ENCODE measurements at places on chromosomes 1 and 21.

DNA sequence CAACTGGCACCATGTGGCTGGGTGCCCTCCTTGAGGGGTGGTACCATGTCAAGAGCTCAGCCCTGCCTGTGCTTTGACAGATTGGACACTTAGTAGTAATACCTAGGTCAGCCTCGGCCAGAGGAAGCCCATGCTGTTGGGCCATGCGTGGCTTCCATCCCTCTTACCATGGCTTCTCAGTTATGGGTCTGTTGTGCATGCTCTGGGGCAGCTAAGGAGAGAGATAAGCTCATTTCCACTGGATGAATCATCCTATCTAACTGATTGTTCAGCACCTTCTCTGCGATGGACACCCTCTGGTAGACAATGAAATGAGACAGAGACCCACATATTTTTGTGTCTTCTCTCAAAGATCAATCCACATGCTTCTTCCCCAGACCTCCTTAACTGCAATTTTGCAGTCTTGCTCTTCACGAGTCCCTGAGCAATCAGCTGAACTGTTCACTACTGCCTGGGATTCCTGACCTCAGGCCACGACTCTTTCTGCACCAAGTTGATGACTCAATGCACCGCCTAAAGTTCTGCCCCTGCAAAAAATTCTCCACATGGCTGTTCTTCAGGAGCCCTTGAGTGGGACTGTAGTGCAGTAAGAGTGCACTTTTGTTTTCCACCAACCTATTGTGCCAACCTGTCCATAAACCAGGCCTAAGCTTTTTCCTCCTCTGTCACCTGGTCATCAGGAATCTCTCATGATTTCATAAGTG, 6.9 kb upstream of the TRIM62 start:
- no peak for DNase-seq

DNA sequence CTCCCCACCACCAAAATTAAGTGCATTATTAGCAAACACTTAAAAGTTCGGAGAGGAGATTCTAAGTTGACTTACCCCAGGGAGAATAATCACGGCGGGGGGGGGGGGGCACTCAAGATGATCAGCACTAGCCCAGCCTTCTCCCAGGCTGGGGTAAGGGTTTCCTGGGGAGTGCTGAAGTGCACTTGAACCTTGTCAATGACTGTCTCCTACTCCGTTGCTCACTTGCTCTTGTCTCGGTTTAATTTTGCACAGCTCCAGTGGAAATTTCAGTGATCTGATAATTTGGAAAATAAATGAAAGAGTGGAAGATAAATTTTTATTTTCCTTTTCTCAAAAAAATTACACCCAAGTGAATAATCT, 59.2 kb downstream of the PBX1 start:
- no peak for DNase-seq

DNA sequence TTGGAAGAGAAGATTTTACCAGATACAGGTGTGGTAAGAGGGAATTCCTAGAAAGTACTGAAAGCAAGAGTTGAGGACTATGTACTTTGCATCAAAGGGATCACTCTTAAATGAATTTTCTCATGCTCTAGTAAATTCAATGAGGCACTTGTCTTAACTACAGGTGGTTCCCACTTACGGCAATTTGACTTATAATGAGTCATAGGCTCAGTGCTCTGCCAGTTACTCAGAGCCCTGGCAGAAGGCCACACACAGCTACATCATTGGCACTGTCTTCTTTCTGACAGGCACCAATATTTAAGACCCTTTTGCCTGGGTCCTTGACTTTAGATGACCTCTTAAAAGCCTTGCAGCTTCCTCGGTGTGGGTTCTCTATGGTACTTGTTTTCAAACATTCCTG, 15.9 kb upstream of the ADAMTS5 start:
- no peak for DNase-seq

- DNase-seq, result no peak
Observed at GRCh38 chr1:200831091-200831490, 41.7 kb upstream of the GPR25 start.

- DNase-seq, result no peak
Observed at GRCh38 chr1:208264469-208265121, 20.4 kb upstream of the PLXNA2 start.

- DNase-seq, result no peak
Observed at GRCh38 chr1:227449051-227449450, 114.3 kb upstream of the ZNF678 start.

DNA sequence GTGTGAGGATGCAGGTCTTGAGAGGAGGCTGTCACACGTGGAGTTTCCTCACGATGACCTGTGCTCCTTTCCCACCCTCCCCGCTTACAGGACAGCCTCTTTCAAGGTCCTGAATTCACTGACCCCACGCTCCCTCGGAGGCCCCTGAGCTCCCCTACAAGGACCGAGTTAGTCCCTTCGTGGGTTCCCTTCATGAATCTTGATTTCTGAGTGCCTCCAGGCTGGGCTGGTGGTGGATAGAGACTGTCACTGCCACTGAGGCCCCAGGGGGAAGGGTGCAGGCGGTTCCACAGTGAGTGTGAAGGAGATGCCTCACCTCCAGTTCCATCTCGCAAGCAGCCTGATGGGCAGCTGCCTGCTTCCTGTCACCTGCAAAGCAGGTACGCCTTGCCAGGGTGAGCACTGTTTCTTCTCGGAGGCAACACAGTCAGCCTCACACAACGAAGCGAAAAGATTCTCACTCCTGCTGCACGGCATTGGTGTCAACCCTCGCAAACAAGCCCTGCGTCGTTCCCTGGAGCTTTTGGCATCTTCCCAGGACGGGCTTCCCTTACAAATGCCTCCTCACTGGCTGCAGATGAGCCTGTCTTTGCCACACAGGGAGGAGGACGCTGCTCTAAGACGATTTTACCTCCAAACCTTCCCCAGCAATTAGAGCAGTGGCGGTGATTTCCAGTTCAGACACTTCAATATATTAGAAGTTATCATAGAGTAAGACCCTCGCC, 26.7 kb upstream of the PCP4 start:
- DNase-seq, result no peak

- DNase-seq, result no peak
Observed at GRCh38 chr1:36894824-36895223, 139.5 kb downstream of the GRIK3 start.

DNA sequence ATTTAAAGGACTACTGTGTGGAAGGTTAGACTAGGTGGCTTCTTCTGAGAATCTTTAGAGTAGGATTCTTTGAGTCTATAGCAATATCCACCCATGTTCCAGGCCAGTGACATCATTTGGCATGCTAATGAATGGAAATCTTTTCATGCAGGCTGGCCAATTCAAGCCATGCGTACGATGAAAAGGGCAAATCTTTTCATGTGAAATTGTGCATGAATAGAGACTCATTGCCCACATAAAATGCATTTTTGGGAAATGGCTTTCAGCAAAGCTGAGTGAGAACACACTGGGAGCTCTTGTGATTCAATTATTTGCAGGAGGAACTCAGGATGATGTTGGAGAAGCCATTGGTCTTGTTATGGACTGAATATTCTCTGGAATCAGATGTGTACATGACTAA, 324.9 kb upstream of the DAB1 start:
- DNase-seq, result no peak

DNA sequence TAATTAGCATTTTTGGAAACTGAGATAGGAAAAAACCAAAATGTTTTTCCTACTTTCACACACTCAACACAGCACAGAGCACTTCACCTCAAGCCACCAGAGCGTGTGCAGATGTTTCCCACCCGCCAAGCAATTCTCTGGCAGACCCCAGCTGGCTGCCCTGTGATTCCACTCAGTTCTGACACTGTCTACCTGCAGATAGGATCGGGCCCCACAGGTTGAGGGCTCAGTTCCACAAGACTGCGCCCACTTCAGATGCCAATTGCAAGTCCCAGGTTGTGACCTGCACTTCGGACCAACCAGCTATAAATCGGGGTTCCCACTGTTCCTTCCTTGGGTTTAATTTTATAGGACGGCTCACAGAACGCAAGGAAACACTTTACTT, 9.9 kb downstream of the KIAA1614 start:
- DNase-seq, result no peak

GRCh38 chr1:167957710-167958109, 20.8 kb upstream of the MPC2 start:
- DNase-seq, result no peak

DNA sequence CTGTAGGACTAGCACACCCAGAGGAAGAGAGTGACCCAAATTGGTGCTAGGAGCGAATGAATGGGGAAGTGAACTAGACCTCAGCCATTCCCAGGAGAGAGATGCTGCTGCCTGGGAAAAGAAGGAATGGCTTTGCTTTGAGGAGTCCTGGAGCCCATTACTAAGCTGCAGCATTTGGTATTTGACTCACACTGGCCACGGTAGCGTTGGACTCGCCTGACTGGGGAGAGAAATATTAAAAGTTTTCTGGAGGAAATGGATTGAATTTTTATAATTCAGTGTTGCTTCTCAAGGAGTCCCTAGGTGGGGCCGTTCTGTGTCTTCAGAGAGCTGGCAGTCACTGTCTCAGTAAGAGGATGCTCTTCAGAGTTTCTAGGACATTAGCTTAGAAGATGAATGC, 40.2 kb downstream of the PIK3CD start:
- no peak for DNase-seq

DNA sequence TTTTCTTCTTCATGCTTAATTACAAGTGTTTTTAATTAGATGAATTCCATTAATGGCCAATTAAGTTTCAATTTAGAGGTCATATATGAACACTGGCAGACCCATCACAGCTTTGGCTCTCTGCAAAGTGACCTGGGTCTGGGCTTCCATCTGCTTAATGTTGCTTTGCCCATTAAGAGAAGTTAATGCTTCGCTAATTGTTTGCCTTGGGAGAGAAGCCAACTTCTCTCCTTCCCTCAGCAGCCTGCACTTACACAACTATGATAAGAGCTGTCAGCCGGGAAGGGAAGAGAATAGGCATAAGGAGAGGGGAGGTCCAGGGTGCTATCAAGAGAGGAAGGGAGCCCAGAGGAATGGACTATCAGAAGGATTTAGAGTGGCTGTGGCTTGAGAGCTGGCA, 29.0 kb upstream of the CCDC190 start:
- DNase-seq, result no peak

GRCh38 chr1:114167226-114167625, 13.6 kb upstream of the SYT6 start:
- DNase-seq, result no peak

GRCh38 chr21:42575111-42575510, 61.5 kb downstream of the SLC37A1 start:
- DNase-seq, result no peak

DNA sequence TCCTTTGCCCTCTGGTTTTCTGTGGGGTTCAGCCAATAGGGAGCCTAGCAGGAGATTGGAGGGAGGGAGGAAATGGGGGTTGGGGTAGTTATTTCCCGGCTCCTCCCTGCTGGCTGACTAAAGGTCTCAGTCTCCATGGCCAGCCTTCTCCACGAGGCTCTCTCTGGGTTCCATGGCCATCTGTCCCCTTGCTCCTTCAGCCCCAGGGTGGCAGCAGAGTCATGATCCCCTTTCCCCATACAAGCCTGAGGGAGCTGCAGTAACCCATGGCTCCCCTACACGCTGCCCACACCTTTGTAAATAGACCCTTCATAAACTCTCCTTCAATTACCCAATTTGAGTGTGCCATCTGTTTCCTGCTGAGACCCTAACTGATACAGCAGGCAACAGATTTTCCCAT, 176.1 kb upstream of the CSF3R start:
- DNase-seq, result no peak

DNA sequence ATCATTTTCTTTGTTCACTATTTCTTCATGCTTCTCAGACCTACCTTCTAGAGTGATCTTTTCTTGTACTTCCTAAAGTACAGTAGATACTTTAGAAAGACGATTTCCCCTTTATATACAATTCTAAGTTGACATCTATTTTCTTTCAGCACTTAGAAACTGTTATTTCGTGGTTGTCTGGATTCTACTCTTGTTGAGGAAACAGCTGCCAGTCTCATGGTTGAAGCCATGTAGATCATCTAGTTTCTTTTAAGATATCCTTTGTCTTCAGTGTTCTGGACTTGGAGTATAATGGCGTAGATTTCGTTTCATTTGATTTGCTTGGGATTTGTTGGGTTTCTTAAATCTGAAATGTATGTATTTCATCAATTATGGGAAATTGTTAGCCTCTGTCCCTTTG, 67.6 kb downstream of the PKN2 start:
- no peak for DNase-seq

- no peak for DNase-seq
Observed at GRCh38 chr1:15797614-15798390, 9.6 kb downstream of the UQCRHL start.

GRCh38 chr1:220278991-220279390, 6.7 kb upstream of the RAB3GAP2 start:
- DNase-seq, result no peak

GRCh38 chr1:10793129-10793651, 3.3 kb downstream of the CASZ1 start:
- no peak for DNase-seq

DNA sequence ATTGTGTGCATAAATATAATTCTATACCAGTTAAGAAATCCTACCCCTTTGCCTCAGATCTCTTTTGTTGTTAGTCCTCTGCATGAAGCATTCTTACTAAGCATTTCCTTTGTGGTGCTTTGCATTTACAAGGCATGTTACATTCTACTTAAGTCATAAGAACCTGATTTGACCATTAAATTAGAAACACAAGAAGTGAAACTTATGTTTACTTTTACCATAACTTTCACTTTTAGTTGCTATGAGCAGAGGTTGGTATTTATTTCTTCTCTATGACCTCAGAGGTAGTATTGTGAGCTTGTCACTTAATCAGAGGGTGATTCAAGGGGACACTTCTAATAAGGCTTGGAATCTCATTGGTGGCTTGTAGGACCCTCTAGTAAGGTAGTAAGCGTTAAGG, 9.0 kb downstream of the FAM20B start:
- no peak for DNase-seq

DNA sequence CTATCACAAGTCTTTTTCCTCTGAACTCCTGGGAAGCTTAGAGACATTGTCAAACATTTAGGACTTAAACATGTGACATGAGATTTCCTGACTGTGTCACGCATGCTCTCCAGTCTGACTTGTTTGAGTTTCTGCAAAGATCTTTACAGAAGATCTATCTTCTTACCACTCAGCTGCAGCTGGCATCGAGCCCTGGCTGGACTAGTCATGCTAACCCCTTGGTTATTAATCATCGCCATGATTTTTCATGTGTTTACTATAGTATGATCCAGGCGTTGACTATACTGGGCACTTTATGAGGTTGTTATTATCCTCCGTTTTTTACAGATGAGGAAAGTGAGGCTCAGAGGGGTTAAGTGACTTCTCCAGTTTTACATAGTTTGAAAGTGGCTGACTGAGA, 18.1 kb upstream of the IRF2BP2 start:
- no peak for DNase-seq

GRCh38 chr1:54357967-54358366, 48.2 kb downstream of the SSBP3 start:
- no peak for DNase-seq

- DNase-seq, result no peak
Observed at GRCh38 chr1:81232420-81232819, 568.3 kb upstream of the ADGRL2 start.

DNA sequence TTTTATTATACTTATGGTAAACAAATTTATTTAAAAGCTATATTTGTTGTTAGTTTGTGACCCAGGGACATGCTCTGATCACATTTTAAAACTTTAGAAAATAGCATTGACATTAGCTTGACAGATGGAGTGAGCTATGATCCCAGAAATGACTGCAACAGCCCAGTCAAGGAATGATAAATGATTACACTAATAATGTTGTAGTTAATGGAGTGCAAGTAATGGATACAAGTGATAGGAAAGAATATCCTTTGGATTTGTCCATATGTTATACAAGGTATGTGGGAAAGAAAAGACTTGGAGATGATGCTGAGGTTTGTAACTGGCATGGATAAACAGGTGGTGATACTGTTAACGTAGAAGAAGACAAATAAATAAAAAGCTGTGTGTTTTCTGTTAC, 1908.7 kb downstream of the MRPL39 start:
- no peak for DNase-seq

GRCh38 chr1:164786980-164787833, 228.2 kb downstream of the PBX1 start:
- peak; percentile 86 for DNase-seq

All from D721Med (cell line).